ENCODE measurements at places on chromosomes 2 and 18. TPM values are rescaled to one million over a fixed set of nuclear protein-coding genes. Genes with fewer than 3 reads are reported as not detected.

MPHOSPH10 gene
- total RNA-seq = 40.3 TPM

DBI gene
- 405 TPM for total RNA-seq

ZRANB3 gene
- total RNA-seq = 6.0 TPM

RAB6C gene
- total RNA-seq = not detected

DIPK1C gene
- total RNA-seq = not detected

ERMN gene
- total RNA-seq = not detected

SOX11 gene
- not detected for total RNA-seq

LINC00305 gene
- total RNA-seq = not detected

CAPG gene
- total RNA-seq = 105 TPM

AQP12B gene
- not detected for total RNA-seq

KCNG2 gene
- total RNA-seq = not detected

ARPC2 gene
- total RNA-seq = 290 TPM

ASIC4 gene
- 0.08 TPM for total RNA-seq

PSMG2 gene
- total RNA-seq = 74.4 TPM

CFC1 gene
- not detected for total RNA-seq

MRPL44 gene
- 48.8 TPM for total RNA-seq

SLC4A1AP gene
- 33.0 TPM for total RNA-seq

RNF181 gene
- 200 TPM for total RNA-seq

CRYGD gene
- total RNA-seq = not detected

GATA6 gene
- 2.8 TPM for total RNA-seq

KRTCAP3 gene
- 0.71 TPM for total RNA-seq

LYG1 gene
- 2.0 TPM for total RNA-seq

INSIG2 gene
- total RNA-seq = 11.3 TPM

LGALSL gene
- total RNA-seq = 11.2 TPM

RAD51AP2 gene
- not detected for total RNA-seq

ALK gene
- not detected for total RNA-seq

PCARE gene
- total RNA-seq = not detected

PRSS56 gene
- total RNA-seq = not detected

SALL3 gene
- total RNA-seq = not detected

STAT1 gene
- total RNA-seq = 60.8 TPM

PAX8 gene
- total RNA-seq = 1.4 TPM

NT5DC4 gene
- not detected for total RNA-seq

MBD1 gene
- 38.1 TPM for total RNA-seq

CD8B2 gene
- not detected for total RNA-seq

TIA1 gene
- total RNA-seq = 52.0 TPM
